ENCODE measurements at places on chromosomes 1 and 21. TPM values are rescaled to one million over a fixed set of nuclear protein-coding genes. Genes with fewer than 3 reads are reported as not detected.

DNA sequence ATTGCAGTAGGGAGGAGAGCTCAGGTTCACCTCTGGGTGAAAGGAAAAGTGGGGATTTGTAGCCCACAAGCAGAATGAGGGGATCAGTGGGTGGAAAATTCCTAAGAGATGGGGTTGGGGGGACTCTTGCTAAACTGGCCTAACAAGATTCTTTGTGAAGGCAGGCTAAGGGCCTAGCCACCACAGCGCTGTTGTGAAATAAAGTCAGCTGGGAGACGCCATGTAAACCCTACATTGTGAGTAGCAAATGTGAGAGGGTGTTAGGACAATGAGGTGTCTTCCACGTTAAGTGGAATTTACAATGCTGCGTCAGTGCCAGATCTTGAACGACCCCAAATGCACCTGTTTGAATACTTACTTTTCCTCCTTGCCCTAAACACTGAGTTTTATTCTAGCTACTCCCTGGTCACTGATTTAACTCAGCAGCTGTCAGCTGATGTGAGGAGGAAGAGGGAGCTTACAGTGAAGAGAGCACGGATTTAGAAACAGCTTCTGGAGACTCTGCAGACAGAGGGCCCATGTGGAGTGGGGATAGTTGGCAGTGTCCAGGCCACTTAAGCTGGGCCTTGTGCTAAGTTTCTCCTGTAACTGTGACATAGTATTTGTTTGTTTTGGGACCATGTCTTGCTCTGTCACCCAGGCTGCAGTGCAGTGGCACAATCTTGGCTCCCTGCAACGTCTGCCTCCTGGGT lies 17.3 kb downstream of the PDPN start:
- no peaks in the 10 kb centered on the region for H3K36me3 ChIP-seq
- no peak overlapping the region for H3K27ac ChIP-seq
- H3K4me3 ChIP-seq = no peak overlapping the region
- H3K27me3 ChIP-seq = no peaks in the 10 kb centered on the region

DNA sequence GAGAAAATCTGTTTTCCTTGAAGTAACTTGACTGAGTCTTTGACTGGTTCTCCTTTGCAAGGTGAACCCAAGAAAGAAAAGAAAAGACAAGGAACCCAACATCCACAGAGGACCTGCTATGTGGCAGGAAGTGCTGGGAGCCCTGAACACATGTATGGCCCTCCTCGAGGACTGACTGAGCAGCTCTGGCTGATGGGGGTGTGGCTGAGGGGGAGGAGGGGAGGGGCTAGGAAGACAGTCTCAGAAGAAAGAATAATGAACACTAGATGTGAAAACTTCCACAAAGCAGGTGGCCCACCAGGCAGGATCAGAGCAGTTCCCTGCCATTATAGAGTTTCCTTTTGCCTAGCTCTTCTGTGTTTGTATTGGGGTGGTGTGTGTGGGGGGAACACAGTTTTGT lies 26.1 kb downstream of the NENF start:
- DNase-seq = no peak
- H3K36me3 ChIP-seq = no peaks in the 10 kb centered on the region
- H3K4me3 ChIP-seq = no peak overlapping the region

DNA sequence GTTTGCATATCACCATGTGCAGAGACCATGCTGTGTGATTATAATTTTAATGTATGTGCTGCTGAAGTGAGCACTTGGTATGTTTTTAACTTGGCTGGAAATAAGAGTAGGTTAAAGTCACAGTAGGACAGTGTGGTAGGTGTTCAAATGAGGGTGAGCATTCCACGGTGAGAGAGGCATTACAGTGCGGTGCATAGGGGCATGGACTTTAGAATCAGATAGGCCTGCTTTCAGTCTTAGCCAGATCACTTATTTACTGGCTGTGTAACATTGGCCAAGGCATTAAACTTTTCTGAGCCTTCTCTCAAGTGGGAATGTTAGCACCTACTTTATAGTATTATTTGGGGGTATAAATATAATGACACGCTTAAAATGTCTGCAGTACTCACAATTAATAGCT lies 43.2 kb downstream of the GIPC2 start:
- DNase-seq = no peak
- H3K27me3 ChIP-seq = no peaks in the 10 kb centered on the region
- no peaks in the 10 kb centered on the region for H3K36me3 ChIP-seq

- peak; percentile 78 for DNase-seq
- no peaks in the 10 kb centered on the region for H3K27me3 ChIP-seq
- peak overlapping the region; percentile 46 for H3K4me3 ChIP-seq
- peak overlapping the region; percentile 84 for H3K27ac ChIP-seq
- peaks cover 95% of the 10 kb centered on the region for H3K4me1 ChIP-seq
Observed at GRCh38 chr1:164771619-164772361, 212.8 kb downstream of the PBX1 start.

GRCh38 chr1:228913626-228914414 lies 178.5 kb downstream of the RHOU start:
- no peaks in the 10 kb centered on the region for H3K36me3 ChIP-seq
- H3K4me1 ChIP-seq = no peaks in the 10 kb centered on the region
- no peak for DNase-seq
- no peak overlapping the region for H3K27ac ChIP-seq

- peak; percentile 70 for DNase-seq
- peak overlapping the region; percentile 64 for H3K4me3 ChIP-seq
- peak overlapping the region; percentile 5 for H3K27ac ChIP-seq
- peaks cover 71% of the 10 kb centered on the region for H3K27me3 ChIP-seq
- H3K36me3 ChIP-seq = peaks cover 16% of the 10 kb centered on the region
Observed at GRCh38 chr1:156677616-156678596, 699 bp upstream of the NES start.

- DNase-seq = no peak
- H3K4me3 ChIP-seq = no peak overlapping the region
- no peaks in the 10 kb centered on the region for H3K27me3 ChIP-seq
- H3K36me3 ChIP-seq = no peaks in the 10 kb centered on the region
Observed at GRCh38 chr1:89732643-89733222, 88.1 kb upstream of the LRRC8D start.

- no peaks in the 10 kb centered on the region for H3K27me3 ChIP-seq
- H3K4me3 ChIP-seq = no peak overlapping the region
- no peak overlapping the region for H3K27ac ChIP-seq
- no peaks in the 10 kb centered on the region for H3K36me3 ChIP-seq
Observed at GRCh38 chr1:227140376-227140775, 177.9 kb downstream of the CDC42BPA start.

DNA sequence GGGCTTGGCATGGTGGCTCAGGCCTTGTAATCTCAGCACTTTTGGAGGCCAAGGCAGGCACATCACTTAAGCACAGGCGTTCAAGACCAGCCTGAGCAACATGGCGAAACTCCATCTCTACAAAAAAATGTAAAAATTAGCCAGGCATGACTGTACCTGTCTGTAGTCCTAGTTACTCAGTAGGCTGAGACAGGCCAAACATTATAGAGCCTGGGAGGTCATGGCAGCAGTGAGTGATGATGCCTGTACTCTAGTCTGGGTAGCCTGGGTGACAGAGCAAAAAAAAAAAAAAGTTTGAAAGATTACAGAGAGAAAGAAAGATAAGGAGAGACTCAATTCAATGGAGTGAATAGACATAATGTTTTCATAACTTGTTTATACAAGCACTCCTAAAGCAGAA lies 556.5 kb upstream of the BRINP3 start:
- H3K27me3 ChIP-seq = no peaks in the 10 kb centered on the region
- no peak overlapping the region for H3K4me3 ChIP-seq
- no peak overlapping the region for H3K27ac ChIP-seq
- no peak for DNase-seq

DNA sequence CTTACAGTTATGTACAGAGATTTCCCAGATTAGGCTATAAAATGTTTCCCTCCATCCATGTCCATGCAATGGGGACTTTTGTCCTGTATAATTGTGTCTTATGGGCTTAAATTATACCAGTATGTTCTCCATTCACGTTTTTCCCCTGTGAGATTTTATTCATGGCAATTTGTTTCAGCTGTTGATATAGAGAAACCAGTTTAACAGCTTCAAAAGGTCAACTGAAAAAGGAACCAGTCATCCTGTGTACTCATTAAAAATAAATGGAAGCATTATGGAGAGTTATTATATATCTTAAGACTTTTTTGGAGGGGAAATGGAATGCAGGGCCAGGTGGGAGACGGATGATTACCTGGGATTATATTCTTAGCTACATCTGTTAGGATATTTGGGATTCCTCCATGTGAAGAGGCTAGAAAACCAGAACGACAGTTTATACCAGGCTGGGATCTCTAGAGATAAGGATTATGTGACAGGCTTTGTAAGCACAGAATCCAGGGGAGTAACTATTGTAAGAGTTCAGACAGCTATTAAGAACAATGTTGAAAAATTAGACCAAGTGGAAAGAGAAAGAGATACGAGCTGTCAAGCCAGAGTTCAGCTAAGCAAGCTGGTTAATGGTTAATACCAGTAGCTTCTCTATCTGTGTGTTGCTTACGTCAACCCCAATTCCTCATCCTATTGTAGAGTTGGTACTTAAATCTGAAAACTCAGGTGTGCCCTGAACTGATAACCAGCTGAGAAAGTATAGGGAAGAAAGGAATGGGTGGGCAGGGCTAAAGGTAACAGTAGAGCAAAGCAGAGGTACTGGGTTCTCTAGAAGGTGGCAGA lies 12.4 kb upstream of the ZNF697 start:
- no peak for DNase-seq
- H3K27ac ChIP-seq = peak overlapping the region; percentile 59
- peak overlapping the region; percentile 57 for H3K4me3 ChIP-seq
- H3K36me3 ChIP-seq = no peaks in the 10 kb centered on the region
- H3K27me3 ChIP-seq = no peaks in the 10 kb centered on the region
- H3K4me1 ChIP-seq = peaks cover 34% of the 10 kb centered on the region

Gene ANKRD35
- 0.22 TPM for total RNA-seq

GRCh38 chr1:151975311-151976014 lies 18.2 kb downstream of the S100A10 start:
- no peak for DNase-seq
- peak overlapping the region; percentile 48 for H3K27ac ChIP-seq
- H3K27me3 ChIP-seq = no peaks in the 10 kb centered on the region
- peaks cover 79% of the 10 kb centered on the region for H3K4me1 ChIP-seq
- H3K4me3 ChIP-seq = no peak overlapping the region

- peaks cover 55% of the 10 kb centered on the region for H3K27me3 ChIP-seq
- H3K36me3 ChIP-seq = no peaks in the 10 kb centered on the region
- no peak overlapping the region for H3K27ac ChIP-seq
- H3K4me3 ChIP-seq = no peak overlapping the region
Observed at GRCh38 chr21:44919913-44920693, 596 bp downstream of the ITGB2 start.

Gene TDRD5
- total RNA-seq = not detected

Gene ZNF691
- 12.0 TPM for total RNA-seq

GRCh38 chr1:51086496-51087271 lies 15.3 kb upstream of the C1orf185 start:
- H3K27me3 ChIP-seq = peaks cover 22% of the 10 kb centered on the region
- no peak overlapping the region for H3K27ac ChIP-seq
- DNase-seq = no peak
- H3K36me3 ChIP-seq = no peaks in the 10 kb centered on the region
- no peak overlapping the region for H3K4me3 ChIP-seq
- H3K4me1 ChIP-seq = no peaks in the 10 kb centered on the region

DNA sequence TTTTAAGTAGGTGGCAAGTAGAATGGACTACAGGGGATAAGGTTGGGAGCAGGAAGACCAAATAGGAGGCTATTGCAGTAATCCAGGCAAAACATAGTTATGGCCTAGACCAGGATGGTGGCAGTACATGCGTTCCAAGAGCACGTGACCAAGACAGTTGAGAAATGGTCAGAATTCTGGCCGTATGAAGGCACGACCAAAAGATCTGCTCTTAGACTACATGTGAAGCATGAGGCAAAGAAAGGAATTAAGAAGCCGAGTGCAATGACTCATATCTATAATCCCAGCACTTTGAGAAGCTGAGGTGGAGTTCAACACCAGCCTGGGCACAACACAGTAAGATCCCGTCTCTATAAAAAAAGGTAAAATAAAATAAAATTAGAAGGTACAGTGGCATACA lies 71.3 kb downstream of the LUZP1 start:
- H3K4me3 ChIP-seq = no peak overlapping the region
- no peaks in the 10 kb centered on the region for H3K27me3 ChIP-seq
- no peak overlapping the region for H3K27ac ChIP-seq
- H3K4me1 ChIP-seq = peaks cover 35% of the 10 kb centered on the region
- H3K36me3 ChIP-seq = no peaks in the 10 kb centered on the region

DNA sequence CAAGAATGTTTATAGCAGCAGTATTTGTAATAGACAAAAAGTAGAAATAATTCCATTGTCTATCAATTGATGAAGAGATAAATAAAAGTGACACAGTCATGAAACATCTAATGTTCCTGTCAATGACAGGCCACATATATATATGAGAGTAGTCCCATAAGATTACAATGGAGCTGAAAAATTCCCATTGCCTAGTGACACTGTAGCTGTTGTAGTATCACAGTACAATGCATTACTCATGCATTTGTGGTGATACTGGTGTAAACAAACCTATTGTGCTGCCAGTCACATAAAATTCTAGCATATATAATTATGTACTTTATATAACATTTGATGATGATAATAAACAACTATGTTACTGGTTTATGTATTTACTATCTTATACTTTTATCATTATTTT lies 141.9 kb upstream of the LYPLAL1 start:
- H3K4me3 ChIP-seq = no peak overlapping the region
- DNase-seq = no peak
- no peaks in the 10 kb centered on the region for H3K4me1 ChIP-seq
- H3K36me3 ChIP-seq = no peaks in the 10 kb centered on the region
- H3K27me3 ChIP-seq = no peaks in the 10 kb centered on the region

- H3K27me3 ChIP-seq = no peaks in the 10 kb centered on the region
- peaks cover 67% of the 10 kb centered on the region for H3K36me3 ChIP-seq
- DNase-seq = no peak
Observed at GRCh38 chr1:12567288-12567819, 50.7 kb downstream of the DHRS3 start.

DNA sequence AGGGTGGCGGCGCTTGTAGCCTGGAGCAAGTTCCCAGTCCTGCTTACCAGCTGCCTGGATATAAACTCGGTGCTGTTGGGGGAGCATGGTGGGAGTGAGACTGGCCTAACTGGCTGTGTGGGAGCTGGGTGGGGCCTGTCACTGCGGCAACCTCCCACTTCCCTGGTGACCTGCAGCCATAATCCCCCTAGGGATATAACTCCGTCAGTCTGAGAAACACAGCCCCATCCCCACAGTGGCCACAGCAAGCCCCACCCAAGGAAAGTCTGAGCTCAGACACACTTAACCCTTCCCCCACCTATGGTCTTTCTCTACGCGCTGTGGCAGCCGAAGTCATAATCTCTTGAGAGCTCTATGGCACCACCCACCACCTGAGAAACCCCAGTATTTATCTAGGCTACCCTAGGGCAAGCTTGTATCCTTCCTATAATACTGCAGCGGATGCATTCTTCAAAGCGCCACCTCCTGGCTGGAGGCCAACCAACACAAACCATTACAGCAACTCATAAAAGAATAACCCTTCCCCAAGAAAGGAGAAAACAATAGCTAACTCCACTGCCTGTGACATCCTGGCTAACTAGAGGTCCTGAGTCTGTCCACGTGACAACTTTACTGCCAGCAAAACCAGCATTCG lies 57.4 kb downstream of the ZNF648 start:
- H3K27ac ChIP-seq = no peak overlapping the region
- H3K4me3 ChIP-seq = no peak overlapping the region
- no peaks in the 10 kb centered on the region for H3K4me1 ChIP-seq

- no peaks in the 10 kb centered on the region for H3K4me1 ChIP-seq
- no peaks in the 10 kb centered on the region for H3K36me3 ChIP-seq
- peaks cover 7% of the 10 kb centered on the region for H3K27me3 ChIP-seq
- no peak overlapping the region for H3K27ac ChIP-seq
- H3K4me3 ChIP-seq = no peak overlapping the region
- no peak for DNase-seq
Observed at GRCh38 chr1:213728593-213729536, 258.9 kb upstream of the PROX1 start.

Gene RBM8A
- 177 TPM for total RNA-seq

Measured in Calu3 (cell line).